Cardiac septum (tissue), 1 donor: ENCODE measurements at places on chromosomes 1 and 21.
A peak's percentile ranks its signal among the peaks of the same experiment; 100 is the strongest.

DNA sequence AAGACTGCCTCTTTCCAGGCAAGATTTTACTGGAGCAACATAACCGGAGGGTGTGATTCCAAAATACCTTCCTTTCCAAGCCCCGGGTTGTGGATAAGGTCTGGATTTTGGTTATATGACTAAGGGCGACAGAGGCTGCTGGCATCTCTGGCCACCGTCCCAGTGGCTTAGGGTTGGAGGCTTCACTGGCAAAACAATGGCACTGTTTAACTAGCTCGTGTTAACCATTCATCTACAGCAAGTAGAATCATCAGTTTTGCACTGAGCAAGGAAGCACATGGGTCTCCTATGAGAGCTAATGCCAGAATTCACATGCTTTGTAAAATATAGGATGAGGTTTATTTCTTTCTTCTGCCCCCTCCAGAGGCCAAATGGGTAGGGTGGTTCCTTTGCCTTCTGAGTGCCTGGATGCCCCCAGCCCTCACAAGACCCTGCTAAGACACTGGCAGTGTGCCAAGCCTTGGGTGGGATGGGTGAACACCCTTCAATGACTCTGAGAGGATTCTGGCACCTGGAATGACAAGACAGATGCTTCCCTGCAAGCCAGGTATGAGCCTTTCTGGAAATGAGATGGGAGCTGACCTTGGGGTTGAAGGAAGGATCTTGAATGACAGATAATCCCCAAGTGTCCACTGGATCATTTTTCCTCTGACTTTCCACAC, 36.8 kb downstream of the DHCR24 start:
- no peak for DNase-seq

DNA sequence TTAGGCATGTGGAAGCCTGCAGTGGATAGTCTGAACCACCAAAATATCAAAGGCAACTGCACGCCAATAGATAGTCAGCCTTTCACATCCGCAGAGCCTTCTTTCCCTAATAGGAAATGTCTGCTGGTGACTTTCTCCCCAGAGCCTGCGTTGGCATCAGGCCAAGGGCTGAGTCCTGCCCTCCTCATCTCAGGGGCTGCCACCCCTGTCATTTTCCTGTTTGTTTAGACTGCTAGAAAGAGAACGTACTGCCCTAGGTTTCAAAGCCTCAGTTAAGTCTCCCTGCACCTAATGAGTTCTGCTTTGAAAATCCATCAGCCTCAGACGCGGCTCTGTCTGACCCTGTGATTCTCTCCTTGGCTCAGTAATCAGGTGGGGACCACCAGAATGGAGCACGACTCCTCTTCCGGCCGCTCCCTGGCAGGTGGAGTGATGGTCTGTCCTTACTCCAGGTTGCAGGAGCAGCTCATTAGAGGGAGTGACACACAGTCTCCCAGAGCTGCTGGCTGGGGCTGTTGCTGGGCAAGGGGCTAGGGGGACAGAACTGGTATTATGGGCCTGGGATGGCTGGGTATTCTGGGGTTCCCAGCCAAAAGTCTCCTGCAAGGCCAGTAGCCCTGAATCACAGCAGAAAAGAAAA, 27.3 kb downstream of the STUM start:
- DNase-seq, result peak; percentile 41

DNA sequence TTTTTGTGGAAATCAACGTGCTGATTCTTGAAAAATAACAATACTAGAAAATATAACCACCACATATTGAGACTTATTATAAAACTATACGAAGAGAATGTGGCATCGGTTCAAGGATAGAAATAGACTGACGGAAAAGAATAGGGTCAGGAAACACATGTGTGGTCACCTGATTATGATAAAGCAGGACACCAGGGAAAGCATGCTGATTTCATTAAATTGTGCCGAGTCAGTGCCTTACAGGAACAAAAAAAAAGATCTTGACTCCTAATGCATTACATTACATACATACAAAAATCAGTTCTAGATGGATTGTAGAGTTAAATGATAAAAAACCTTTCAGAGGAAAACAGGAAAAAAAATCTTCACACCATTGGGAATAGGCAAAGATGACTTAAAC, 43.5 kb upstream of the SERPINC1 start:
- DNase-seq, result no peak

GRCh38 chr21:45022348-45022675, 52.1 kb upstream of the ADARB1 start:
- DNase-seq, result peak; percentile 44

GRCh38 chr1:94228640-94229375, 8.6 kb downstream of the ARHGAP29 start:
- no peak for DNase-seq

DNA sequence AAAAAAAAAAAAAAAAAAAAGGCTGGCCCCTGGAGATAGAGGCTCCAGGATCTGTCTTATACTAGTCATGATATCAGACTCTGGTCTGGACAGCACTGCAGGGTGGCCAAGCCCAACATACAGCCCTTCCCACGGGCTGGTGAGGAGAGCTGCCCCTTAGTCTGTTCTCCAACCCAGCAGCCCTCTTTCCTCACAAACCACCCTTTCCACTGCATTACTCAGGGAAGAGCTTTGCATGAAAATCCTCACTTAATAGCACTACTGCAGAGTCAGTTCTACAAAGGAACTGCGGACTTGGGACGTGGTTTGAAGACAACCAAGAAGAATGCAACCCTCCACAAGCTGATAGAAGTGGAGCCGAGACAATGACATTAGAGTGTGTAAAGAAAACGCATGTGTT, 5.7 kb downstream of the BCAR3 start:
- DNase-seq, result peak; percentile 22

DNA sequence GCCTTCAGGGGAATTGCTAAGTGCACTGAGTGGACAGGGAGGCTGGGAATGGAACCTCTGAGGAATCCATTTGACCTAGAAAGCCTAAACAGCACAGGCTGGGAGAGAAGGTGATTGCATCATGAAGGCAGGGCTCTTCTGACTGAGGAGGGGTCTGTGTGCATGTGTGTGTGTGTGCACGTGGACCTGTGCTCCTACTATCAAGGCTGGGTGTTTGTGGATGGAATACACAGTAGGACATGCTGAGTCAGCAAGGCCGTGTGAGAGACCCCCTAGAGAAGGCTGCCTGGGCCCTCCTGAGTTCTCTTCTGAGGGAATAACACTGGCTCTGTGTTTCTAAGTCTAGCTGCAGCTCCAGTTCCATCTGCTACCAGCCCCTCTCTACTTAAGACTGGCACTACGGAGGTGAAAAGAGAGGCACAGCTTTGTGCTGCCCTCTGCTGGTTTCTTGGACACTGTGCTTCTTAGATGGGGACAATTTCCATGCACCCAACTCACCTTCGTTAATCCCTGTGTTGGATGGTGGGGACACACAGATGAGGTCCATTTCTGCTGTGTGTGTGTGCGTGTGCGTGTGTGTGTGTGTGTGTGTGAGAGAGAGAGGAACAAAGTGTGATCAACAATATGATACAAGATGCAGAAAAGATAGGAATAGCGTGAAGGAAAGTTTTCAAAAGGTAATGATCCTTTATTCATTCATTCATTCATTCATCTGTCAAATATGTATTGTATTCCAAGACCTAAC, 6.2 kb upstream of the EFCAB14 start:
- no peak for DNase-seq

DNA sequence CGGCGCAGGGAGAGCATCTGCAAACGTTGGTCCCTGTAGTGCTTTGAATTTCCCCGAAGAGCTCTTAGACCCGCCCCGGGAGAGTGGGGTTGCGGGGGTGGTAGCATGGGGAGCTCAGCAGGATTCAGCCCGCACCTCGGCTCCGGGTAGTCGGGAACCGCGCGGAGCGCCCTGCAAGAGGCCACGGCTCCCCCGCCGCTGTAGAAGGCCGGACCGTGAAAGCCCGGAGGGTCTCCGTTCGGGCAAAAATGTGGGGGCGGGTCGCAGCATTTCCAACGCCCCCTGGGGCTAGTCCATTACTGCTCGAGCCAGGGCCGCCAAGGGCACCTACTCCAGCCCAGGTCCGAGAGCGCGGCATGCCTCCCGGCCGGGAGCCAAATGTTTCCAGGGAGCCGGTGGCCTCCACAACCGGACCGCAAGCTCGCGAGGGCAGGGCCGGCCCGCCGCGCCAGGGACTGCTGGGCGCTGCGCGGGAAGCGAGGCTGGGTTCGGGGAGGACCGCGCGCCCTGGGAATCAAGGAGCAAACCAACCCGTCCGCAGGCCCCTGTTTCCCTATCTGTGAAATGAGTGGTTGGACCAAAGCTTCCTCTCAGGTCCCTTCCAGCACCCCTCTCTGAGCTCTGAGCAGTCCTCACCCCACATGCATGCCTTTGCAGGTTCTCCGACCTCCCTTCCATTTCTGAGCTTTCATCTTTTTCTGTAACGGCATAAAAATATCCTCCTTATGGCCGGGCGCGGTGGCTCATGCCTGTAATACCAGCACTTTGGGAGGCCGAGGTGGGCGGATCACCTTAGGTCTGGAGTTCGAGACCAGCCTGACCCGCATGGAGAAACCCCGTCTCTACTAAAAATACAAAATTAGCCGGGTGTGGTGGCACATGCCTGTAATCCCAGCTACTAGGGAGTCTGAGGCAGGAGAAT, 775 bp upstream of the TMEM63A start:
- peak; percentile 84 for DNase-seq

- no peak for DNase-seq
These were observed 558 bp upstream of the KIF21B start for GRCh38 chr1:201023920-201024624.

- DNase-seq, result no peak
These were observed 47.0 kb downstream of the CDCP2 start for GRCh38 chr1:54105736-54106269.

DNA sequence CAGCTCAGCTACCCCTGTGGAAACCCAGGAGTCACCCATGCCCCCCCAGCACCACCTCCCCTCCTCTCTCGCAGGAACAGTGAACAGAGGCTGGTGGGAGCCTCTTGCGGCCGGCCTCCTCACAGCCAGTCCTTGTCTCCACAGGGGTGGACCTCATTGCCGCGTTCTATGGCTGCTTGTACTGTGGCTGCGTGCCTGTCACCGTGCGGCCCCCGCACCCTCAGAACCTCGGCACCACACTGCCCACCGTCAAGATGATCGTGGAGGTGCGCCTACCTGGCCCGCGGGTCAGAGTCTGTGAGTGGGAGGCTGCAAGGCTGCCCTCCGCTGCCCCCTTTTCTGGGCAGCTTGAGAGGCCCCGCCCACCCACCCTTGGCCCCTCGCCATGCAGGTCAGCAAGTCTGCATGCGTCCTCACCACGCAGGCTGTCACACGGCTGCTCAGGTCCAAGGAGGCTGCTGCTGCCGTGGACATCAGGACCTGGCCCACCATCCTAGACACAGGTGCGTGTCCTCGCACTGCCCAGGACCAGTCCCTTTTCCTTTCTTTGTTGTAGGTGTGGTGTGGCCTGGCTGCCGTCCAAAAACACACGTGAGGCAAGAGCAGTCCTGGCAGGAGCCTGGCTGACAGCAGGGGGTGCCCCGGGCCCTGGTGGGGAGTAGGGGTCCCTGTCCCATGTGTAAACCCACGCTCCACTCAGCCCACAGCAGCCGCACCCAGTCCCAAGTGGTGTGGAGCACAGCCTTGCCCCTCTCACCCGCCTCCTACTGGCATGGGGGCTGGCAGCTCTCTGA, 50.3 kb downstream of the S100B start:
- DNase-seq, result peak; percentile 70

DNA sequence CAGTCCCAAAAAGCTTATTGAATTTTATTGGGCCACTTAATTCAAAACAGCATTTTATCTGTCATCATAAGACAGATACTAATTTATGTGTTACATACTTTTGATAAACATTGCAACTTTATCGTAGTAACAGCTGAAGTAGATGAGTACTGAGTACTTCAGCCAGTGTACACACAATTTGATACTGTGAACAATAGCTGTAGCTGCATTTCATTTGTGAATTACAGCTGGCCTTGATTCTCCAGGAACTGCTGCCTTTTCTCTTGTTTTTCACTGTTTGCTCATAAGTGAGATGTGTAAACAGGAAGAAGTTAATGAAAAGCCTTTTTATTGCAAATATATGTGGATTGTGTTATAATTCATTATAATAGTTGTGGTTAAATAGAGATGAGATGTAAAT, 10.2 kb downstream of the UAP1 start:
- DNase-seq, result no peak

DNA sequence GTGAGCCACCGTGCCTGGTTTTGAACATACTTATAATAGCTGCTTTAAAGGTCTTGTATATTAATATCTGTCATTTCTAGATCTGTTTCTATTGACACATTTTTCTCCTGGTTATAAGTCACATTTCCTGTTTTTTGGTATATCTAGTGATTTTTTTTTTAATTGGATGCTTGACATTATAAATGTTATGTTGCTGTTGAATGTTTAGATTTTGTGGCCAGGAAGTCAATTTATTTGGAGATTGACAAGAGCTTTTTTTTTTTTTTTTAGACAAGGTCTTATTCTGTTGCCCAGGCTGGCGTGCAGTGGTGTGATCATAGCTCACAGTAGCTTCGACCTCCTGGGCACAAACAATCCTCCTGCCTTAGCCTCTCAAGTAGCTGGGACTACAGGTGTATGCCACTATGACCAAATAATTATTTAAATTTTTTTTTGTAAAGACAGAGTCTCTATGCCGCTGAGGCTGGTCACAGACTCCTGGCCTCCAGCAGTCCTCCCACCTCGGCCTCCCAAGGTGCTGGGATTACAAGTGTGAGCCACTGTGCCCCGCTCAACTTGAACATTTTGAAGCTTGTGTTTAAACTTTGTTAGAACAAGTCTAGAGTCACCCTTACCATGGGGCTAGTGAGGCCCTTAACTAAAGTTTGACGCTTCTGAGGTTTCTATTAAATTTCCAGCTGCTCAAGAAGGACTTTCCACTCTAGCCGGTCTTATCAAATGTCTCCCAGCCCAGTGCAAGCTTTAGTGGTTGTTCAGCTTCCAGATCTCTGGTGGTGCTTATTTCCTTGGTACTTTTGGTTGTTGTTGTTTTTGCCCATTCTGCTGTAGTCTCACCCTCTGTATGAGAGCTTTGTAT, 8.6 kb upstream of the CHI3L2 start:
- no peak for DNase-seq

DNA sequence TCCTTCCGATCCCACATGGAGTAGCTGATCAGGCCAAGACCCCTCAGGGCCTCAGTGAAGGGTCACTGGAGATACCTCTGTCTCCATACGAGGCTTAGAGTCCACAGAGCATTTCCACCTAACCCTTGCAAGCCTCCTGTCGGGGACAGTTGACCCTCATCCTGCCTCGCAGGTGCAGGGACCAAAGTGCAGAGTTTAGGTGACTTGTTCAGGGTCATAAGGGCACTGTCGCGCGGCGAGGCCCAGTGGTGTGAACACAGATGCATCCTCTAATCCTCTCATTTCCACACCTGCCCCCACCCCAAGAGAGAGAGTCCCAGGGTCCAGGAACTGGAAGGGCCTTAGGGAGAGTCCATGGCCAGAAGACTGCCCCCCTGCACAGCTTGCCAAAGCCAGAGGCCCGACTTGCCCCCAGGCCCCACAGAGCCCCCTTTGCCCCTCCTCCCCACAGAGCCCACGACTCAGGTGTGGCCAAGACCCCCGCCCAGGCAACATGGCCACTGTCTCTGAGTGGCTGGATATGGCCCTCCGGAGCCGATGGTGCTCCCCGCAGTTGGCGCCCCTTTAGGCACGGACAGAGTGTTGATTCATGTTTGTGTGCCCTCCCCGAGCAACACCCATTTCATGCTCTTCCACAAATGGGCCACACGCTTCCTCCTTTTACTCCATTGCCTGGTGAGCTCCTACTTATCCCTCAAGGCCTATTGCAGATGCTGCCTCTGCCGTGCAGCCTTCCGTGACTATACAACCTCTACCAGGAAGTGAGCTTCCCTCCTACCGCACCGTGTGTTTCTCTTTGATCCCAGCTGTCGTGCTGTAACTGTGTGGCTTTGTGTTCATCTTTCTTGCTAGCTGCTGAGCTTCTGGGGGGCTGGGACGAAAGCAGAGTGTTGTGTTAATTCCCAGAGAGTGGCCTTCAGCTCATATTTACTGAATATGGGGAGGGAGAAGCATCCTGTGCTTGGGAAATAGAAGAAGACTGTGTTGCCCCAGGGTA, 1.7 kb downstream of the TRPM2 start:
- no peak for DNase-seq

GRCh38 chr21:42666925-42667324, 13.5 kb downstream of the PDE9A start:
- no peak for DNase-seq
